Neural progenitor cell (in vitro differentiated cells): ENCODE measurements at places on chromosomes 16 and 17. TPM values are rescaled to one million over a fixed set of nuclear protein-coding genes. Genes with fewer than 3 reads are reported as not detected.

DNA sequence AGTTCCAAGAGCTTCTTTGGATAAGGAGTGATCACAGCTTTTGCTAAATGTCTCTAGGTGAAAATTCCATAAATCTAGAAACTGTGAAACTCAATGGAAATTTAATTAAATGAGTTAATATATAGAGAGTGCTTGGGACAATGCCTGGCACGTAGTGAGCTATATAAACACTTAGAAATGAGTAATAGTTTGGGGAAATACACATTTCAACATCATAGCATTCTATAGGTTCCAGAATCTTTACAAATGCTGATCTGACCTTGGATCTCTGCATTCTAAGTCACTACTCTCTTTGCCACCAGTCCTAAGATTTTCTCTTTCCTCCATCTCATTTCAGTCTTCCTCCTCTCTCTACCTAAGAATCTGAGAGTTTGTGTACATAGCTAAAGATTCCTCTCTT lies 175.6 kb downstream of the SOX9 start:
- DNase-seq = no peak

The MIEF2 gene
- 8.1 and 23.2 TPM in 2 replicates for total RNA-seq

The RASD1 gene
- 0.88 and 2.8 TPM in 2 replicates for total RNA-seq

The AATF gene
- total RNA-seq = 28.9 and 32.1 TPM in 2 replicates

The SCIMP gene
- total RNA-seq = not detected in 2 replicates

GRCh38 chr16:48959204-48959603 lies 322.4 kb downstream of the CBLN1 start:
- DNase-seq = no peak

GRCh38 chr17:65547253-65547670 lies 14.2 kb downstream of the AXIN2 start:
- DNase-seq = no peak

DNA sequence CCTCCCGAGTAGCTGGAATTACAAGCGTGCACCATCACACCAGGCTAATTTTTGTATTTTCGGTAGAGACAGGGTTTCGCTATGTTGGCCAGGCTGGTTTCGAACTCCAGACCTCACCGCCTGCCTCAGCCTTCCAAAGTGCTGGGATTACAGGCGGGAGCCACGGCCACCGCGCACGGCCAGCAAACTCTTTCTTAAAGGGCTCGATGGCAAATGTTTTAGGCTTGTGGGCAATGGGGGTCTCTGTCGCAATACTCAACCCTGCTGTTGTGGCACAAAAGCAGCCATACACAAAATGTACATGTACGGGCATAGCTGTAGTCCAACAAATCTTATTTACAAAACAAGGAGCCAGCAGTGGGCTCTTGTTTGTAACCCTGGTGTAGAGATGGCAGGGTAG lies 18.4 kb downstream of the PARN start:
- no peak for DNase-seq

The MYO1D gene
- 3.2 and 6.2 TPM in 2 replicates for total RNA-seq

DNA sequence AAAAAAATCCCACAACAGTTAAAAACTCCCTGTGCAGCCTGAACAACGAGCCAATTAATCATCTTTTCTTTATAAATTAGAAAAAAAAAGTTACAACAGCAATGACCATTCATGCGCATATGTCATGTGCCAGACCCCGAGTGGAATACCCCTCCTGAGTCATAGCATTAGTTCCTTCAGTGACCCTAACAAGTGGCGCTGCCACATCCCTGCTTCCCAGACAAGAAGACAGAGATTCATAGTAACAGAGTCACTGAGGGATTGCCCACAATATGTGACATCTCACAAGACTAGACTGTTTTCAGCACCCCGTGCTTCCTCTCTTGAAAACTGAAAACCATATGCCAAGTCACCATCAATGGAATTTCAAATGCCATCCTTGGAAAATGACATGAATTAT lies 7.9 kb downstream of the UMOD start:
- no peak for DNase-seq

The CACNG1 gene
- total RNA-seq = not detected in 2 replicates

- no peak for DNase-seq
These were observed 1.5 kb downstream of the PIEZO1 start for GRCh38 chr16:88783391-88784073.

DNA sequence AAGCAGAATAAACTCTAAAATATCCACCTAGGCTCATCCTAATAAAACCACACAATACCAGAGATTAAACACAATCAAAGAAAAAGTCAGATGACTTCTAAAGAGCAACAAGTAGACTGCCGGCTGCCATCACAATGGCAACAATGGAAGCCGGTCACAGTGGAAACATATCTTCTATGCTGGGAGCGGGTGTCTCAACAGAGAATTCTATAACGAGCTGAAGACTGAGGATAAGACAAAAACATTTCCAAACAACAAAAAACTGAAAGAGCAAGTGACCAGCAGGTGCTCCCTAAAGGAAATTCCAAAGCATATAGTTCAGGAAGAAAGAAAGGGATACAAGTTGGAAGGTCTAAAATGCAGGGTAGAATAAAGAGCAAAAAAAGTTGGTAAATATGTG lies 8.9 kb downstream of the NSMCE1 start:
- peak; percentile 62 for DNase-seq

DNA sequence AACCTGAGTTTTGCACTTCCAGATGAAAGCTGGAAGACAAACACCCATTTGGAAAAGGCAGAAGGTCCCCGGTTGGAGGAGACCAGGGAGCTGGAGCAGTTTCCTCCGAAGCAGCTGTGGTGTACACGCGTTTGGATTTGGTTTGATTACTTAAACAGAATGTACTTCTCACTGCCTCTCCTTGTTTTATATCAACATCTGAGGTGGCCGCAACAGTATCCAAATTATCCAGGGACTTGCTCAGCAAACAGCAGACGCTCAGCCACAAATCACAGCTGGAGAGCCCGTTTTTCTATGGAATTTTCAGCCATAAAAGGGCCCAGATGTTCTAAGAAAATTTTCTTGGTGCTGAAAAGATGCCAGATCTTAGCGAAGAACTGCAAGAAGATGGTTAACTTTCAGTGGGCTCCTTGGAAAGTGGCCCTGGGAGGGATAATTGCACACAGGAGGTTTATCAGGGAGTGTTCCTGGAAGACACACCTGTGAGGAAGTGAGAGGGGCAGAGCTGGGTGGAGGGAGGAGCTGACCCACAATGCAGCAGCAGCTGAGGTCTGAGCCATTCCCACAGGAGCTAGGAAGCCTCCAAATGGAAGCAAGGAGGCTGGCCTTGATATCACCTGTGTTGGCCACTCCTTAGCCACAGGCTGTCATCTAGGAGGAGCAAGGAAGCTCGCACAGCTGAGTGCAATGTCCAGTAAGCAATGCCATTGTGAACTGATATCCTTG lies 28.9 kb upstream of the CDH5 start:
- no peak for DNase-seq

The TENT4B gene
- total RNA-seq = 10.4 and 15.2 TPM in 2 replicates

GRCh38 chr17:64315032-64315490 lies 52.0 kb upstream of the TEX2 start:
- DNase-seq = no peak

DNA sequence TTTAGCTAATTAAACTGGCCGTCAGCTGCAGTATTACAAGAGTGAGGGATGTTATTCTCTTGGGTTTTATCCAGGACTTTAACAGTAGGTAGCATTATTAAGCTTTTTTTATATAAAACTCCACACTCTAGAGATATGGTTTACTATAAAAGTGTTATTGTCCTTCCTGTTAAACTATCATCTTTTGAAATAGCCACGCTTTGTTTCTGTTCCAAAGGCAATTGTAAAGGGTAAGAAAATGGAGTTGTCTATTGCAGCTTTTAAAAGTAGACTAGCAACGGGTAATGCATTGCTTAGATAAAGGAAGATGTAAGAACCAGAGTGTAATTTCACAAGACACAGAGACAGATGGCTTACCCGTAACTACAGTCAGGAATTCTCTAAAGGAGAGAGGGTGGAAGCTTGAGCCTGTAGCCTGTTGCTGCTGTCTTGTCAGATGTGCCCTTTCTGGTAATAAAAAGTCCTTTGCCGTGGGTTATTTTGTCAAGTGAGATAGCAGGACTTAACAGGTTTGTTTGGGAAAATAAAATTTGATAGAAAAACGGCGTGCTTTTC lies 56.4 kb downstream of the WWOX start:
- DNase-seq = no peak

GRCh38 chr17:40532520-40533253 lies 31.3 kb upstream of the TNS4 start:
- no peak for DNase-seq

DNA sequence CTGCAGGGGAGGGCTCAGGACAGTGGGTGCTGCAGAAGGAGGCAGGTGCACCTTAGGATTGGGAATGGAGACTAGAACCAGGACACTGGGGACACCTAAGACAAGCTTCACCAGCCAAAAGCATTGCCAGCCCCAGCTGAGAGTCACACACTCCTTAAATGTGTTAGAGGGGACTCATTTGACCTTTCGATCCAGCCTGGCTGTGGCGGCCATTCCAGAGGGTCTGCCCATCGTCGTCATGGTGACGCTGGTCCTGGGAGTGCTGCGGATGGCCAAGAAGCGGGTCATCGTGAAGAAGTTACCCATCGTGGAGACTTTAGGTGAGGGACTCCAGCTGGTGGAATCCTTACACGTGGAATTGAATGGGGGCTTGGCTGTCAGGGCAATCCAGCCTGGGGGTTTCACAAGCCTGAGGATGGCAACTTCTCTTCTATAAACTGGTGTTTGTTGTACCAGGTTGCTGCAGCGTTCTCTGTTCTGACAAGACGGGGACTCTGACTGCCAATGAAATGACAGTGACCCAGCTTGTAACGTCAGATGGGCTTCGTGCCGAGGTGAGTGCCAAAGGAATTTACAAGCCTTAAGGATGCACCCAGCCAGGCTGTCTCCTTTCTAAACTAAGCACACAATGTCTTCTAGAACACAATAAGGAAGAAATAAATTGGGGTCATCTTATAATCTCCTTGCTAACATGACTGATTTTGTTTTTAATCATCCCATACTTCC lies 65.3 kb downstream of the MEAK7 start:
- peak; percentile 22 for DNase-seq

DNA sequence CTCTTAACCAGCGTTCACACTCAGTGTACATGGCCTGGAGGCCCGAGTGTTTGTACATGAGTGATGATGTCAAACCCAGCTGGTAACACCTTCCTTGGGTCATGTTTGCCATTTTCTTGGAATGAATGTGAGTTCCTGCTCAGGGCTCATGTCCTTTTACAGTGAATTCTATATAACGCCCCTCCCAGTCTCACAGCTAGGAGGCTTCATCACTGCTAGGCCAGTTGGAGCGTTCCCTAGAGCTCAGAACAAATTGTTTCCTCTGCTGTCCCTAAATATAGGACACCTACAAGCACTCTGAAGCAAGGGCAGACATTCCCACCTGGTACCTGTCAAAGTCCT lies 5.5 kb downstream of the TIMM22 start:
- DNase-seq = no peak

DNA sequence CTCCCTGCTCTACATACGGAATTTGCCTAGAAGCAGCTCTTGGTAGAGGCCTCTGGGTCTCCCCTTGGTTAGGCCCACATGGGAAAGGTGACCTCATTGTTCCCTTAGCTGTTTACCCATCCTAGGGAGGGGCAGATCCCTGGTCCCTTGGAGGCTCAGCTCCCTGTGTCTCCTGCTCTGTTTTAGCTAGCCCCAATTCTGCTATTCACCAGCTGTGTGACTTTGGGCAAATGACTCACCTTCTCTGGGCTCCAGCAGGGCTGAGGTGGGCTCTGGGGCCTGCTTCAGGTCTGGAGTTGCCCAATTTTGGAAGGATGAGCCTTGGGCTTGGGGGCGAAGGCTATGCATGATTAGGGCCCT lies 3.9 kb downstream of the ABCC3 start:
- DNase-seq = no peak

The ERN2 gene
- total RNA-seq = 1.8 and 3.8 TPM in 2 replicates

DNA sequence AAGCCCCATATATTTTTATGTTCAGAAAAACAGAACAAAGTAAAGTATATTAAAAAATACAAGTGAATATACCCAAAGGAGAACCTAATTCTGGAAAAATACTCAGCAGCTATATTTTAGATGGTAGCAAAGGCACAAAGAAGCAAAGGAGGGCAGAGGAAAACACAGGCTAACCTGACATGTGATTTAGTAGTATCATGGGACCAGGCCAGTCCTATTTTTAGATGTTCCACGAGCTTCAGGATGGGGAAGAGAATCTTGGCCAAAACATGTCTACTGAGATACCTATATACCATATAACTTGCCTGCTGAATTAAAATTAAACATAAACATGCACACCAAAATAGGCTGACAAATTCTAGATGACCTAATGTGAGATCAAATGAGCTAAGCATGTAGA lies 32.9 kb downstream of the SMYD4 start:
- no peak for DNase-seq

DNA sequence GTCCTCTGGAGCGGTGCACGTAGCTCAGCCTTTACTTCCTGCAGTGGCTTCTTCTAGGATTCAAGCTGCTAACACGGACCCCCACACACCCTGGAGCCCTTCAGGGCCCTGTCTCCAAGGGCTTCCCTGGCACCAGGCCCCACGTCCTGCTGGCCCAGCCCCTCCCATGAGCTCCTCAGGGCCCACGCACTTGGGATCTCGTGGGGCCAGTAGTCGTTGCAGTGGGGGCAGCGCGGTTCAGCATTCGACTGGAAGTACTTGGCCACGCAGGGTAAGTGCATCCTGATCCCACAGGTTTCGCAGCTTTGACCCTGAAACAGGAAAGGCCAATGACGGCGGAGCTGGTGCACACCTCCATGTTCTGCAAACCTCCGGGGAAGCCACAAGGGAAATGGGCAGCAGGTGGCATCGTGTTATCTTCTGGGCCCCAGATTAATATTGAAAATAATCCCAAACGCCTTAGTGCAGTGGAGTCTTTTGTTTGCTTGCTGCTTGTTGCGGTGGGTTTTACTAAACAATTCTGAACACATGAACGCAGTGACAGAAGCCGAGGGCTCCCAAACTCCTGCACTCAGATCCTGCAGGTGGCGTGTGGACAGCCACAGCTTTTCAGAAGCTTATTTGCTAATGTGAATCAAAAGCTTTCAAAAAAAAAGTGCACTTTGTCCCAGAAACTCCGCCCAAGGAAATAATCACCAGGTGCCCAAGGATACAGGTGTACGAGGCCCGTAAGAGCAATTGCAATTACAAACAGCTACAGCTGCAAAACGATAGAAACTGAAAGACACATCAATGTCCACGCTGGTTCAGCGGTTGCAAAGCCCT lies 22.4 kb downstream of the KDM8 start:
- DNase-seq = no peak

- peak; percentile 84 for DNase-seq
These were observed 3.4 kb upstream of the NTN3 start for GRCh38 chr16:2467528-2468232.
